ENCODE measurements at places on chromosomes 3 and 15. TPM values are rescaled to one million over a fixed set of nuclear protein-coding genes. Genes with fewer than 3 reads are reported as not detected.
A peak's percentile ranks its signal among the peaks of the same experiment; 100 is the strongest.

Gene FANCD2OS
- not detected for total RNA-seq

Gene SAMD7
- total RNA-seq: not detected

Gene SLC22A14
- total RNA-seq: not detected

Gene MST1R
- total RNA-seq: not detected

GRCh38 chr15:49406352-49407118 is 16.5 kb upstream of the FGF7 start:
- H3K4me1 ChIP-seq: no peaks in the 10 kb centered on the region
- H3K27ac ChIP-seq: no peak overlapping the region
- DNase-seq: no peak
- H3K36me3 ChIP-seq: no peaks in the 10 kb centered on the region
- no peaks in the 10 kb centered on the region for H3K27me3 ChIP-seq
- H3K4me3 ChIP-seq: no peak overlapping the region

DNA sequence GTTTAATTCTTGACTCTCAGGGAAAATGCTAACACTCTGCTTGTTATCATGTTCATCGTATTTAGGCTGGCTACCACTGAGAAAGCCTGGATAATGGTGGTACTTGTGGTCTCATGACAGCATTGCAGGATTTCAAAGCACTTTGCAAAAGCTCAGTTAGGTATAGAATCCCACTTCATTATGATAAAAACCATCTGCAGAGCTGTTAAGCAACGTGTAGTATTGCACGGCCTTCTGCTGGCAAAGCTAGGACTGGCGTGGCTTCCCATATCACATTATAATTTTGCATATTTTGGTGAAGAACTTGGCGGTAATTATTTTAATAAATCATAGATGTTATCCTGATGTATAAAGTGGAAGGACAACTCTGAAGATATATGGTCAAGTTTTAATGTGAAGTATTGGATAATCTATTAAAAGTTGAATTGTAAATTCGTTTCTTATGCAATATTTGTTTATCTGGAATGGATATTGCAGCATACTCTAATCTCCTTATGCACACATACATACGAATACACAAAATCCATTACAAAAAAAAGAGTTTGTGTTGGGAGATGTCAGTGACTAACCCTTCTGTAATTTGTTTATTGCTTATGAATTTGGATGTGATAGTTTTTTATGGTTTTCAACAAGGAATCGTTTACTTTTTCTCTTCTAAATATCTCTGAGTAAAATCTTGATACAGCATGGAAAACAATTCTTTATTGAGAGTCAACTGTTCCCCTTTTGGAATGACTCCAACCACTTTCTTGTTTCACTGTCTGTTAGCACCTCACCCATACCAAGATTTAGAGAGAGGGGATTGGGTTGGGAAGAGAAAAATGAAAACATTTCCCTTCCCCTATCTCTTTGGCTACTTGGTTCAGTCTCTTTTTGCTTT is 9.2 kb downstream of the RAB8B start:
- H3K27ac ChIP-seq: no peak overlapping the region
- H3K4me1 ChIP-seq: peaks cover 5% of the 10 kb centered on the region
- no peaks in the 10 kb centered on the region for H3K36me3 ChIP-seq
- no peak overlapping the region for H3K4me3 ChIP-seq
- no peaks in the 10 kb centered on the region for H3K27me3 ChIP-seq

DNA sequence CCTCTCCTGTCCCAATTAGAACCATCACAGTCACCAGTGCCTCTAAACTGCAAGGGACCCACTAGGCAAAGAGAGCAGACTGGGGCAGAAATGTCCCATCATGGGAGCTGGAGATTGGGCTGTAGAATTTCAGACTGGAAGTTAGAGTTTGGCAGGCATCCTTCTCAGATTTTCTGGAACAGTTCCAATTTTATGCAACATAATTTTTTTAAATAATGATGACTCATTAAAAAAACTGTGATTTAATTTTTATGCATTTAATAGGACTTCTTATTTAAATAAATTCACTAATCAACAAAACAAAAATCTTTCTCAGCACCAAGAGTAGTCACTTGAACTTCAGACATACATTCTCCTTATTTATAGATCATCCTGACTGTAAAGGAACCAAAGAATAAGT is 84.6 kb upstream of the SLC7A14 start:
- H3K27ac ChIP-seq: no peak overlapping the region
- DNase-seq: no peak
- no peaks in the 10 kb centered on the region for H3K27me3 ChIP-seq
- H3K4me3 ChIP-seq: no peak overlapping the region

DNA sequence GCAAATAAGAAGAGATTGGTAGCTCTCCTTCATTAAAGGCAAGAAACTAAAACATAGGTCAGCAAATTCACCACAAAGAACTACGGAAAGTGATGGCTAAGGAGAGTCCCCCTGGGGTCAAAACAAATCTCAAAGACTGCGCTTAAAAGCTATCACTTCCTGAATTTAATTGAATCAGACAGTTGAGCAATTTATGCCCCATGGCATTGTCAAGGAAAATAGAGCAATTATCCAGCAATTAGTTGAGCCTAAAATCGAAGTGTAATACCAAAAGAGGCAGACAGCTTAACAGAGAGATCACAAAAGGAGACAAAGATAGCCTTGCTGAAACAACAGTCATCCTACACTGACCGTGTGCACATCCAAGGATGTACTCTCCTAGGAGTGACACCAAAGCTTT is 74.4 kb upstream of the SCN10A start:
- H3K27me3 ChIP-seq: no peaks in the 10 kb centered on the region
- H3K27ac ChIP-seq: no peak overlapping the region
- DNase-seq: no peak
- H3K36me3 ChIP-seq: no peaks in the 10 kb centered on the region

DNA sequence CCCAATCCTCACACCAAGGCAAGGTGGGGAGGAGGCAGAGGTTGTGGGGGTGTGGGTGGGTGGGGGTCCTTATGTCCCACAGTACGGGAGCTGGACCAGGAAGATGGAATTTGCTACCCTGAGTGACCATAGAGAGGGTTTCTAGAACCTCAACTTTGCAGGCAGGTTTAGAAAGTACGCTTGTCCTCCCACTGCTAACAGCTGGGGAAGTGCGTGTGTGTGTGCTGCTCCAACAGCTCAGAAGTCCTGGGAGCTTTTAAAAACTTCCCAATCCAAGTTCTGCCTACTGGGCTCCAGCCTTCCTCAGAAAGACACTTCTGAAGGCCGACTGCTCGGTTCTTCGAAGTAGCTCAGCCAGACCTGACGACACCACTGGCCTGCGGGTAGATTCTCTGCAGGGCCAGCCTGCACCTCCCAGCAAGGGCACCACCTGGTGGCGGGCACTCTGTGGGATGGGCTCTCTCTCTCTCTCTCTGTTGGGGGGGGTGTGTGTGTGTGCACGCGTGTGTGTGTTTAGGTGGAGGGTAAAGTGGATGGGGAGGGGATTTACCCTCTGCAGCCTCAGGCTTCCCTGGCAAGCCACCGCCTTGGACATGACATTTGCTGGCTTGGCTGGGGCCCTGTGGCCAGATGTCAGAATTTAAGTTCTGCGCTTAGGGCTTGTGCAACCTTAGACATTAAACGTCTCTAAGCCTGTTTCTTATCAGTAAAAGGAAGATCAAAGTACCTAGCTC is 15.6 kb downstream of the TMEM158 start:
- peak; percentile 87 for DNase-seq
- no peaks in the 10 kb centered on the region for H3K27me3 ChIP-seq
- no peak overlapping the region for H3K4me3 ChIP-seq
- H3K27ac ChIP-seq: no peak overlapping the region

GRCh38 chr3:112087746-112088145 is 1.6 kb downstream of the C3orf52 start:
- no peaks in the 10 kb centered on the region for H3K27me3 ChIP-seq
- no peak overlapping the region for H3K4me3 ChIP-seq
- no peaks in the 10 kb centered on the region for H3K36me3 ChIP-seq
- H3K4me1 ChIP-seq: peaks cover 19% of the 10 kb centered on the region
- no peak for DNase-seq

GRCh38 chr15:78981532-78982313 is 36.9 kb upstream of the CTSH start:
- H3K4me1 ChIP-seq: peaks cover 39% of the 10 kb centered on the region
- no peaks in the 10 kb centered on the region for H3K36me3 ChIP-seq
- DNase-seq: no peak
- no peak overlapping the region for H3K27ac ChIP-seq

DNA sequence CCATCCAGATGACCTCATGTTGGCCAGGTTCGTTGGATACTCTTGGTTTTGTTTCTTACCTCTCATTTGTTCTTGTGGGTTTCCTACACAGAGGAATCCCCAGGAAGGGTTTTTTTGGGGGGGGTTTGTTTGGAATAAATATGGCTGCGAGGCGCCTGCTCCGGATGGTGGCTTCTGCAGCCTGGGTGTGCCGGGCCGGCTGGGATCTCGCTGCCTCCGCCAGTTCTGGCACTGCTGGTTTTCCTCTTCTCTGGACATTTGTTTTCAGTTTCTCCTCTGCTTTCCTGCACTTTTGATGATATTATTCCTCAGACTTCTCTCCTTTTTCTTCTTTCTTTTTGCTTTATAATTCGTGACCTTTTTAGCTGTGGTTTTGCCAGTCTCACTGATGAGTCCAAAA is 187.4 kb downstream of the OR4M2 start:
- H3K27ac ChIP-seq: no peak overlapping the region
- H3K4me3 ChIP-seq: no peak overlapping the region
- no peak for DNase-seq
- no peaks in the 10 kb centered on the region for H3K27me3 ChIP-seq
- no peaks in the 10 kb centered on the region for H3K4me1 ChIP-seq
- H3K36me3 ChIP-seq: no peaks in the 10 kb centered on the region

DNA sequence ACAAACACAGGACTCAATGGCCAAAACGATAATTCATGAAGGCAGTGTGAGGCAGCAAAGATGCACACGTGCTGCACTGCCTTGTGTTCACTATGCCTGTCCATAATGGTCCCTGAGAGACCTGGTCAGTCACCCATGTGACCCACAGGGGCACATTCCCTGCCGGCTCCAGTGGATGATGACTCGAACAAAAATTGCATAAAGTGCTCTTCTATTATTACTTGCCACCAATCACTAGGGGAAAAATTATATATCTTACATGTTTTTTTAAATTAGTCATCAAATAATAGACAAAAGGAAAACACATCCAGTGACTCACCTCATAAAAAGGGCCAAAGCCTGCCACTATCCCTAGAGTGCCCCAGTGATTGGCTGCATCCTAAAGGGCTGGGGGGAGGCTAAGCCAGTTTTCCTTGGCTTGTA is 47.5 kb downstream of the UBP1 start:
- H3K4me3 ChIP-seq: no peak overlapping the region
- H3K4me1 ChIP-seq: no peaks in the 10 kb centered on the region
- H3K27me3 ChIP-seq: no peaks in the 10 kb centered on the region
- peaks cover 85% of the 10 kb centered on the region for H3K36me3 ChIP-seq

DNA sequence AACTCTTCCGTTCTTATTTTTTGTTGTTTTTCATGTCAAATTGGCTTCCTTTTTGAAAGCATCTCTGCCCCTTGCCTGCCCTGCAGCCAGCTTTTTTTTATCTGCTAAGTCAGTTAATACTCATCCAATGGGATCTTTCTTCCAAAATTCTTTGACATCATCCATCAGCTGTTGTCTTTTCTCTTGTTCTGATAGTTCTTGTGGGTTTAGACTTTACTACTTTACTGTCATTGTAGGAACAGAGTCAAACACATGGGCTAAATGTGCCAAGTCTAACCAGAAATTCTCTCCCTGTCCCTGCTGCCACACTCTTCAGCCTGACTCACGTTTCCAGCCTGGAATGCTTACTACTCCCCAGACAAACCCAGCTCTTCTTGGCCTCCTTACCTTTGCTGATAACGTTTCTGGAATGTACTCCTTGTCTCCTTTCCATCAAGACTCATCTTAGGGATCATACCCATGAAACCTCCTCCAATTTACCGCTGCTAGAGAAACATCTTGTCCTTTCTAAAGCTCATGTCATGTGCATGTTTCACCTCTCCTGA is 10.7 kb upstream of the VPS8 start:
- peaks cover 12% of the 10 kb centered on the region for H3K4me1 ChIP-seq
- no peak overlapping the region for H3K4me3 ChIP-seq
- H3K27ac ChIP-seq: no peak overlapping the region

All from Karpas-422 (cell line).